ENCODE measurements at places on chromosomes 5 and 9.

- no peak for DNase-seq
Observed at GRCh38 chr9:117714282-117714681, 10.1 kb downstream of the TLR4 start.

DNA sequence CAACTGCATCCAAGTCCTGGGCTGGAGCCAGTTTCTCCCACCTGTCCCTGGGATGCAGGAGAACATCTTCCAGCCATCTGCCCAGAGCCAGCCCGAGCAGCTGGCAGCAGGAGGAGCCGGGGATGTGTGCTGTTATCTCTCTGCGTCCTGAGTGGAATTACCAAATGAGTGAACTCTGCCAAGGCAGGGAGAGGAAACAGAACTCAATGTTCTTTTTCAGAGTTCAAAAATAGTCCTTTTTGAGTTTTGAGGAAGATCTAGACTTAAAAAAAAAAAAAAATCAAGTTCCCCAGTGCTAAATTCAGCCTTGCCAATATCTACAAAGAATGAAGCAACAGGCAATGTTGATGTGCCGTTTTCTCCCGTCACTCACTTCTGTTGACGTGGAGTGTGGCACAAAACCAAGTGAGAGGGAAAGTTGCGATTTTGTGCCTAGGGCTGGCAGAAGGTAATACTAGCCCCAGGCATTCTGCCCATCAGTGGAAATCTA lies 56.2 kb downstream of the TMOD1 start:
- peak; percentile 77 for DNase-seq

DNA sequence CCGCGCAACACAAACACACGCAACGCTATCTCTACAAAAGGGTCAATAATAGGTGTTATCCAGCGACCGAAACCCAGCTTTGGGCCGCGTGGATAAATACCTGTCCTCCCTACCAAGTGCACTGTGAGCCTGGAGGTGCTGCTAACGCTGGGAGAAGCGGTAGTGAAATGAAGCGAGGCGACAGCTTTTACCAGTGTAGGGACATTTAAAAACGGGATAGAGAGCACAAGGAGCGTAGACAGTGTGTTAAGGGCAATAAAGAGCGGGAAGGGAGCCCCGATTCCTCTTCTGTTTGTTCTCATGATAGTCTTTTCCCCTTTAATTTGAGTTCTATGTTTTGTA lies 421 bp upstream of the DEPDC1B start:
- peak; percentile 59 for DNase-seq

GRCh38 chr9:124004593-124004992 lies 7.0 kb upstream of the LHX2 start:
- DNase-seq = no peak

DNA sequence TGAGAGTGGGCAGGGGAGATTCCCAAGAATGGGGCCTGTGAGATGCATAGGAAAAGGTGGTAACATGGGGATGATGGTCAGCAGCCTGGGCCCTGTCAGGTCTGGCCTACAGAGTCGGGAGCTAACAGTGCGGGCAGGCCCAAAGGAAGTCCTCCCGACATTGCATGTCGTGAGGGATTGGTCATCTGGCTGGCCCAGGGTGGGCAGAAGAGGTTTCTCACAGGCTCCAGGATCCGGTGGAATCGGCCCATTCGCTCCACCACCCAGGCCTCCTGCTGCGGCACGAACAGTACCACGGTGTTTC lies 514 bp downstream of the STOML2 start:
- no peak for DNase-seq

GRCh38 chr9:133004091-133004998 lies 25.9 kb downstream of the GFI1B start:
- DNase-seq = no peak

DNA sequence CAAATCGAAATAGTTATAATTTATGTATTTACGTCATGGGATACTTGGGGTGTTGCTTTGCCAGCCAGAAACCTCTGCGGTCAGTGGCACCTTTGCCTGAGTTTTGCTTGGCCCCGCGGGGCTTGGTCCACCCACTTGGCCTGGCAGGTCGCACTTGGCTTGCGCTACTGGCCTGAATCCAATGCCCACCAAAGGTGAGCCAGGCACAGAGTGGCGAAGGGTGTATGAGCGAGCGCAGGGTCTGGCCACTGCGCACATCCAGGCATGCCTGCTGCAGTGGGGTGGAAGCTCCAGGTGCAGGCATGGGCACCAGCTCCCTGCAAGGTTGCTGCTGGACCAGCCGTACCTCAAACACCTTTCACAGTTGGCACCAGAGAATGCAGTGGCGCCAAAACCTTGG lies 714.6 kb downstream of the CDH9 start:
- DNase-seq = no peak

- DNase-seq = no peak
Observed at GRCh38 chr5:179345433-179346321, at the start of gene ADAMTS2. ADAMTS2 (minus strand) TSS chr5:179345461; CDS start chr5:179345328, 133 bp downstream.

- DNase-seq = no peak
Observed at GRCh38 chr5:65771266-65771665, 49.3 kb downstream of the NLN start.

DNA sequence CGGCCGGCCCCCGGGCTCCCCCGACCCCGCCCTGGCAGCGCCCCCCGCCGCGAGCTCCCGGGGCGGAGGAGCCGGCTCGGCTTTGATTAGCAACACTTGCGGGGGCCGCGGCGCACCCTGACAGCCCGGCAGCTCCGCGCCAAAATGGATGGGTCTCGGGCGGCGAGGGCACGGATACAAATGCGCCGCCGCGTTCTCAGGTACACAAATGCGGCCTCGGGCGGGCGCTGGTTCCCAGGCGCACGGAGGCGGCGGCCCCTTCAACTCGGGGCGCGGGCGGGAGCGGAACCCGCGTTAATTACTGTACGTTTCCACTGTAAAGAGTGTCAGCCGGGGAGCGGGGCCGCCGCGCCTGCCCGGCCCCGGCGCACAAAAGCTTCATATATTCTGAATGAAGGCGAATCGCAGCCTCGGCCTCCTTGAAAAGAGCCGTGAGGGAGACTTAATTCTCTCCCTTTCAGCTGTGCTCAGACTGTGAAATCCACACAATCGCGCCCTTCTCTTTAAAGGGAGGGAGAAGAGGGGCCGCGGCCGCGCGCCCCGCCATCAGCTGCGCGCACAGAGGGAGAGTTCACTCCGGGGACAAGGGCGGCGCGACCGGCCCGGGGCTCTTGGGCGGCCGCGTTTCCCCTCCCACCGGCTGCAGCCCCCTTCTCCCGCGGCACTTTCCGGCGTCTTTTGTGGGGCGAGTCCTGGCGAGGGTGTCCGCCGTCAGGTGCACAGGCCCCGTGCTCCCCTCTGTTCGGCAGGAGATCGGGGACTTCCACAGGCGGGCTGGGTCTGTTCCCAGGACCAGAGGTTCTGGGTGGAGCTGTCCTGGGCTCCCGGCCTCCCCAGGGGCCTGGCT lies 27.0 kb downstream of the MSX2 start:
- DNase-seq = peak; percentile 26
